NCI-H524 treated with DMSO at 0.1 percent for 48 hours (cell line): ENCODE measurements at places on chromosomes 7 and 10.

- DNase-seq: no peak
These were observed 127.6 kb upstream of the NANOS1 start for GRCh38 chr10:118901906-118902305.

DNA sequence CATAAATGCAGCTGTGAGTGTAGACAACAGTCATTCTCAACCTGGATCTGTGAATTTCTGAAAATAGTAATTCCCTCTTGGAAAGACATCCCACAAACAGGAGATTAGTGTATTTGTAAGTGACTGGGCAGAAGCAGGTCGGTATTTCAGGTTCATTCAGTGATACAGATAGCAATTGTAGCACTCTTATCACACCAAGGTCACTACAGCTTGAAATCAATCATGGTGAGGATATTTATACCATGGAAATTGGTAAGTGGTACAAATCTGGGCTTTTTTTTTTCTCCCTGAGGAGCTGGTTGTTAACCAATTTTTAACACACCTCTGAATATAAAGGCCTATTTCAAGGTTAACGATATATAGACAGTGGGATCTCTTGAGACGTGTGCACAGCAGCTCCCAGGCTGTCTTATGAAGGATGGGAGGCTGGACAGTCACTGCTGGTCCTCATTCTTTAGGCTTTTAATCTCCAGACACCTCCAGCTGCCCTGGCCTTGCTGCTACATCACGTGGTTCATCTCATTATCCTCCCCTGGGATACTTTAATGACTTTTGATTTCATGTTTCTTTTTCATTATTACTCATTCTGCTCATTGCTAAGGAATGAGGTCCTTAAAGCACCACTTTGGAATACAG is 87.1 kb downstream of the ITGA8 start:
- no peak for DNase-seq

GRCh38 chr10:28429573-28430216 is 103.2 kb upstream of the WAC start:
- DNase-seq: no peak

GRCh38 chr10:73887294-73888039 is 13.1 kb upstream of the CAMK2G start:
- no peak for DNase-seq

- no peak for DNase-seq
These were observed 9.4 kb upstream of the SLC25A28 start for GRCh38 chr10:99629625-99629978.

GRCh38 chr10:34102237-34102673 is 712.8 kb downstream of the PARD3 start:
- DNase-seq: no peak

GRCh38 chr10:14751014-14751896 is 23.4 kb downstream of the FAM107B start:
- no peak for DNase-seq

DNA sequence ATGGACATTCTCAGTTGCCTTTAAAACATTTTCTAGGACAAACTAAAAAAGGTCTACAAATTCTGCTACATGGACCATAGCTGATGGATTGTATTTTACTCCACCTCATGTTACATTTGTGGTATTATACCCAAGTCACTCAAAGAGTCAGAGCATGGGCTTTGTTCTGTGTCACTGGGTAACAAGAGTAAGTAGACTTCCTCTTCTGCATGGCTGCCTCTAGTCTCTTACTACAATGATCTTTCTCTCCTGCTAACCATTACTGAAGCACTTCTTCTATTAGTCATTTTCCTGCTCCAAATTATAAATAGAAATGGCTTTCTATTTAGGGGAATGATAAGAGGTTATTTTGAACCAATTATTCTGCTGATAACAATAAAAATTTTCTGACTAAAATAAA is 727.4 kb upstream of the NRP1 start:
- DNase-seq: no peak
